ENCODE measurements at places on chromosomes 6 and 20.

DNA sequence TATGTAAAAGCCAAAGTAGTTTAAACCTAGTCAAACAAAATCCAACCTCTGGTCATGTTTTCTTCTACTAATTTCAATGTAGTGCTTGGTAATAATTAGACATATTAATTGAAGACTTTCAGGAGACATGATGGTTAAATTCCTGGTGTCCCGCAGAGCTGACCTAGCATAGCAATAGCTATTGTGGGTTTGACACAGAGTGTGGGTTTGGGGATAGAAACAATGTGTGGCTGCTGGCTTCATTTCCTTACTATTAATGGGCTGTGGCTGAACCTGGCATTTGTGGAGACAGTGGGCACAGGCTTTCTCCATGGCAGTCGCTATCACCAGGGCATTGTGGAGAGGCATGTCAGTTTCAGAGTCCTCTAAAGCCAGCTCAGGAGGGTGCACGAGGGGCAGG, 54.1 kb upstream of the GGTLC1 start:
- no peak for DNase-seq

- DNase-seq, result no peak
These were observed 31.9 kb downstream of the NDUFAF5 start for GRCh38 chr20:13816757-13817156.

GRCh38 chr6:113630738-113631535, 226.2 kb upstream of the MARCKS start:
- DNase-seq, result peak; percentile 41

DNA sequence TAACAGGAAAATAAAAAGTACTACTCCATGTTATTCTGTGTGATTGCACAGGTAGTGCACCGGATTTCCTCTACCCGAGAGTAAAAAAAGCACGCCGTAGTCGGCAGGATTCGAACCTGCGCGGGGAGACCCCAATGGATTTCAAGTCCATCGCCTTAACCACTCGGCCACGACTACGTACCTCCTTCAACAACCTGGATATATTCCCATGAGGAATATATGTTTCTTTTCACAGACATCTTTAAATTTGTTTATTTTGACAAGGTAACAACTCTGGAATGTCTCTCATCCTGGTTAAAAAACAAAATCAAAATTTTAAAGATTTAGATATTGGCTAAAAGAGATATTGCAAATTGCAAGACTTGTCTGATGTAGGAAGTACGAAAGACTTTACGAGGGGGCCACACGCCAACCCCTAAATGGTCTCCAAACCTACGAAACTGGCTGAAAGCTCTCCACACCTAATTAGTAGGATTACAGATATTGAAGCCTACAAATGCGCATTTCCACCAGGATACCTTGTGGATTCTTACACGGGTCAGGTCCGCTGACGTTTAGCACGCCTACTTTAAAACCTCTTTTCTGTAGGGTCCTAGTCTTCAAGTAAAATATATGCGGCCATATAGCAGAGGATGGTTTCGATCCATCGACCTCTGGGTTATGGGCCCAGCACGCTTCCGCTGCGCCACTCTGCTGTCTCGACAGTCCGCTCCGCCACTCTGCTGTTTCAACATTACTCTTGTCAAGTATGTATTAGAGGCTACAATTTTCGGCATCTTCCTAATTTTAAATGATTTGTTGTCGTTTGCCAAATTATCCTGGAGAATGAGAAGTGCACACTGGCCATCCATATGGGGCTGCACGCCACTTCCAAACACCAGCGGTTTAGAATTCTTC, 52.2 kb upstream of the BTN3A2 start:
- DNase-seq, result peak; percentile 93

GRCh38 chr6:1792989-1793388, 183.3 kb downstream of the FOXC1 start:
- peak; percentile 39 for DNase-seq

DNA sequence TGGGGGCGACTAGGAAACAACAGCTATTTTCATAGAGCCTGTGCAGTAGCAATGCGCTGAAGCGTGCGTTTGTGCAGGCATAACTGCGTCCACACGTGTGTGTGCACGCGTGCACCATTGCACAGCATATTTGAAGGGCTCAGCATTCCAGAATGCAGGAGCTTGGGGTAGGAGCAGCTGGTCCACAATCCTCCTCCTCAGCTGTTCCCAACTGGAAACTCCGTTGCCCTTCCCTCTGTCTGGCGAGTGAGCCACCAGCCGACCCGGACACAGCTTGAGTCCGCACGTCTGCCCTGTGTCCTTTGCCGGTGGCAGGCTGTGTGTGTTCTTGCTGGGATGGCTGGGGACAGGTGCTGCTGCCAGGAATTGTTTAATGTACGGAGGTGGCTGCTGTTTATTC, 110.2 kb downstream of the SASH1 start:
- no peak for DNase-seq

DNA sequence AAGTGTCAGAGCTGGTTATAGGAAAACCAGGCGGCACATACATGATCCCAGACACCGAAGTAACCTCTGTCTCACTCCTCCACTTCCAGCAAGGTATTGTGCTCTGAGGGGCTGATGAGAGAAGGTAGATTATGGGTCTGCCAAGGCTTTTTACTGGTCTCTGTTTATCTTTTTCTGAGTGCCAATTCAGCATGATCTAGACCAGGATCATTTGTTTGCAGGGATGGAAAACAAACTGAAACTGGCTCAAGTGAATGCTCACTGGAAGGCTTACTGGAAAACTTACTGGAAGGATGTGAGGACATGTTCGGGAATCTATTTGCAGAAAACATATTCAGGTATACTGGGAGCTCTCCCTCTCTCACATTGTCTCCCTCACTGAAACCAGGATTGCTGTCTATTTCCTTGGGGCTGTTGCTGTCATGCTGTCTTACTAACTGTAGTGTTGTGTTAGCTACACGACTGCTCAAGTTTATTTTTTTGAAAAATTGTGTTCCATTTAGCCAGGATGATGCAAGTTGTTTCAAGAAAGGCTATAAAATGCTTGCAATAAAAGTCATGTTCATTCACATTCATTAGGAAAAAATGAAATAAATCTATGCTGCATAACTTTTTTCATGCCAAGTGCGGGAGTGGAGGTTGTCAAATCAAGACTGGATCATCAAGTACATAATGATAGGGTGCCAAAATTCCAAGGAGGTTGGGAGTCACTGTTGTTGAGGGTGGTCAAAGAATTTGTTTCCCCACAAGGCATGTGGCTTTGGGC, 37.0 kb downstream of the KLHL31 start:
- DNase-seq, result no peak

DNA sequence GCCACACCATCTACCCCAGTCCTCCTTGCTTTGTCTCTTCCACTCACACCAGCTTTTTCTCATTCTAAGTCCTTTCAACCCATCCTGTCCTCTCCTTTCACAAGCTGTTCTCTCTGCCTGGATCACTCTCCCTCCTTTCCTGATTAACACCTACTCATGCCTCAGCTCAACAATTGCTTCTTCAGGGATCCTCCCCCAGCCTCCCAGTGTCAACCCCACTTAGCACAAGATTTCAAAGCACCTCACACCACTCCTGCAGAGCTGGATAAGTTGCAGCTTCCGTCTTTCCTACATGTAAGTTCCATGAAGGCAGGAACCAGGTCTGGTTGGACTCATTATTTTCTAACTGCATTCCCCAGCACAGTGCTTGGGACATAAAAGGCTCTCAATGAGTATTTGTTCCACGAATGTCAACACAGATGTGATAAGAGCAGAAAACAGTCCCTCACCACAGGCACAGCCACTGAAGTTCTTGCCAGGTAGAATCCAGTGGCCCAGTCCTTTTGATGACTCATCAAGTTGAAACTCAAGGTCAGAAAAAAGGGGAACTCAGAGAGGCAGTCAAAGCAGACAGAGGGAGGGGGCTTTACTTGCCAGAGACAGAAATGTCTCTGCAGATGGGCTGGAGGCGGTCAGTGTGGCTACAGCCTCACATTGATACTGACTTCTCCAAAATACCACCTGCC, 193.4 kb upstream of the PRDM1 start:
- DNase-seq, result no peak

GRCh38 chr6:79302341-79302740, 67.9 kb upstream of the HMGN3 start:
- no peak for DNase-seq

GRCh38 chr6:157675831-157676230, 147.2 kb upstream of the SNX9 start:
- no peak for DNase-seq

DNA sequence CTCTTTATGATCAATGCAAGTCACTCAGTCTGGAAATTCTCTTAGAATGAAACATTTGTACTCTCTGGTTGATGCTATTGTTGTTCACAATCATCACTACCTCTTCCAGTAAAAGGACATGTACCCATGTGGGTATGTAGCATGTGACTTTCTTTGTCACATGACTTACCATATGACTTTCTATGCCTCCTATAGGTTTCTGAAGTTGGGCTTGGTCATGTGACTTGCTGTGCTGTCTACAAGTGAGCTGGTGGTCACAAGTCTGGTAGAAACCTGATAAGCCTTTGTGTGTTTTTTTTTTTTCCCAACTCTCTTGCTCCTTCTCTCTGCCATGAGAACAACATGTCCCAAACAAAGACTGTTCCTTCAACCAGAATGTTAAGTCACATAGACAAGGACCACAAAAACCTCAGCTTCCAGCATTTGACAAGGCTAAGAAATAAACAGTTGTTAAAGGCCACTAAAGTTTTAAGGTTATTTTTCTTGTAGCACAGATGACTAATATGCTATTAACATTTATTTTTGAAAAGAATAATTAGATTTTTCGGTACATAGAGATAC, 379.2 kb upstream of the SLC35B3 start:
- no peak for DNase-seq

DNA sequence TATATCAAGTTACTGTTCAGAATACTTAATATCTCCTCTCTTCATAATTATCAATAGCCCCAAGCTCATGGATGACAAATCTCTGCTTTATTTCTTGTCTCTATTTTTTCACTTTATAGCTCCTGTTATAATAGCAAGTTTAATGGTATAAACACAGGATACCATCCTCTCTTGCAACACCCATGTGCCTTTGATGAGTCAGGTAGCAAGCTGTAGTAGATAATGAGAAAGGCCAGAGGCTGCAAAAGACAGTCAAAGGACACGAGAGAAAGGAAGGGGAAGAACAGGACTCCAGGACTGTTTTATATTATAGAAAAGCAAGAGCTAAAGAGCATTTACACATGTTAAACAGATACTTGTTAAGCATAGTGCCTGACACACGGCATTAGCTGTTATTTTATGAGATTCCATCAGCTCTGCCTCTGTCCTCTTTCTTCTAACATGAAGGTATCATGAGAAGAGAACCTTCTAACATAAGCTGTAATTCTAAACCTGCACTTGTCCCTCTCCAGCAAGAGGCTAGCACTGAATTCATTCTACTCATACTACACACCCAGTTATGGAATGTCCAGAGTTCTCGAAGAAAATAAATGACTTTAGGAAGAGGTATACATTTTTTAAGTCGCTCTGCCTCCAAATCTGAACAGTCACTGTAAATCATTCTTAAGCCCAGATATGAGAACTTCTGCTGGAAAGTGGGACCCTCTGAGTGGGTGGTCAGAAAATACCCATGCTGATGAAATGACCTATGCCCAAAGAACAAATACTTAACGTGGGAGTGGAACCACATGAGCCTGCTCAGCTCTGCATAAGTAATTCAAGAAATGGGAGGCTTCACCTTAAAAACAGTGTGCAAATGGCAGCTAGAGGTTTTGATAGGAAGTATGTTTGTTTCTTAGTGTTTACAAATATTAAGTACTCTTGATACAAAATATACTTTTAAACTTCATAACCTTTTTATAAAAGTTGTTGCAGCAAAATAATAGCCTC, 45.0 kb downstream of the NT5E start:
- DNase-seq, result no peak

- DNase-seq, result no peak
These were observed 18.0 kb downstream of the HFE start for GRCh38 chr6:26105109-26105730.

DNA sequence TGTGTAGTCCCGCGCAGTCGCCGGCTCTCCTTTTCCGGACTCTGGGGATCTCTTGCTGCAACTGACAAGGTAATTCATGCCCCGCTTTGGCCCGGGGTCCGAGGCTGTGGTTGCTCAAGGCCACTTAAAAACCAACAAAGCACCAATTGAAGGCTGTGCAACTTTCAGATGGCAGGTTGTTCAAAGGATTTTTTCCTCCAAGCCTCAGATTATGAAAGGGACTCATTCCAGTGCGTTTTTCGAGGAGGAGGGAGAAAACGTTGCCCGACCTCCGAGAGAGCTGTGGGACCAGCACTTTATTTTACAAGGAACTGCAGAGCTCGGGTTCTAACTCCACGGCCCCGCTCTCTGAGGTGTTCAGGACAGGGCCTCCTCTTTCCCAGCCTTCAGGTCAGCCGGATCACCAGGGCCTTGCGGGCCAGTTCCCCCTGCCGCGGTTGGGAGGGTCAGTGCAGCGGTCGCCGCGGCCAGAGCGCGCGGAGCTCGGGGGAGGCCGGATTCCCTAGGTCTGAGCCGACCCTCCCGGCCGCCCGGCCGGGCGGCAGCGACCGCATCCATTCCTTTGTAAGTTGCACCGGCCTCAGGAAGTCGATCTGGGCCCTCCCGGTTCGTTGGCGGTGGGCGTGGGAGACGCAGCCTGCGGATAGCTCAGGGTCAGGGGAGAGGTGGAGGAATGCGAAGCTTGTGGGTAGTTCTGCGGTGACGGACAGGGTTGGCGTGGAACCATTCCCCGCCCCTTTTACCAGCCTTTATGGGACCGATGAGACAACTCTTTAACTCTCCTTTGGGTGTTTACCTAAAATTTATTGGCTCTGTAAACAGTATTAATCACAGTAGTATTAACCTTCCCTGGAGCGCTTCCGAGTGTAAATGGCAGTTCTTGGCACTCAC, 1.6 kb downstream of the UTRN start:
- peak; percentile 12 for DNase-seq

- DNase-seq, result no peak
These were observed 8.1 kb downstream of the TAGAP start for GRCh38 chr6:159036673-159037072.

DNA sequence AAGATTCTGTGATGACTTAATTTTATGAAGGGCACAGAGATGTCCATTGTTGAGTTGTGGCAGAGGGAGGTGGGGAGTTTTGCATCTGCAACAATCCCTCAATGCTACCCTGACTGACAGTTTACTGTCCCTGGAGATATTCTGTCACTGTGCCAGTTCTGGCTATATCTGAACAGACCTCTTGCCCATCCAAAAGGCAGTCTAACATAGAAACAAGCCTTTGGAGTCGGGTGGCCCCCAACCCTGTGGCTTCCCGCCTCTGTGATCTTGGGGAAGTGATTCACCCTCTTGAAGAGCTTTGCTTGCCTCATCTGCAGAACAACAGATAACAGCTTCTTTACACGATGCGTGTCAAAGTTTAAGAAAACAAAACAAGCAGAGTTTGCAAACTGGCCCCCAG, 3.8 kb upstream of the E2F1 start:
- DNase-seq, result peak; percentile 67

DNA sequence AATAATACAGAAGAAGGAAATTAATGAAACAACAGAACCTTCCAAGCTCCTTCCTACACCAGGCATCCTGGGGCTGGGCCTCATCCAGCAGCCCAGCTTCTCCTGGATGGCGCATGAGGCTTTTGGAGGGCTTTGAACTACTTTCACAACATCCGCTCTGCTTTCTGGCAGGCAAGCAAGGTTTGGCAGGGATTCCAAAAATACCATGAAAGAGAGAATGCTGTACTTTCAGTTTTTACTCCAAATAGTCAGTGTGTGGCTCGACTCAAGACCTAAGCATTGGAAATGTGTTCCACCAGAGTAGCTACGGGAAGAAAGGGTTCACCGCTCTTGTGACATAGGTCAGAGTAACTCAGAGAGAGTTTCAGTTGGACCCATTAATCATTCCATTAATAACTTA, 125.4 kb downstream of the OPRM1 start:
- DNase-seq, result no peak

- no peak for DNase-seq
These were observed 14.3 kb upstream of the ZC3H12D start for GRCh38 chr6:149499066-149499465.

Measured in activated CD4-positive, alpha-beta T cell treated with anti-CD3 and anti-CD28 coated beads for 48 hours (primary cell).